ENCODE measurements at places on chromosomes 1 and 21. TPM values are rescaled to one million over a fixed set of nuclear protein-coding genes. Genes with fewer than 3 reads are reported as not detected.
A peak's percentile ranks its signal among the peaks of the same experiment; 100 is the strongest.

PDE9A gene
- 13.1 TPM for total RNA-seq

GBP3 gene
- total RNA-seq = 7.1 TPM

CFH gene
- total RNA-seq = 0.17 TPM

CHODL gene
- not detected for total RNA-seq

DNA sequence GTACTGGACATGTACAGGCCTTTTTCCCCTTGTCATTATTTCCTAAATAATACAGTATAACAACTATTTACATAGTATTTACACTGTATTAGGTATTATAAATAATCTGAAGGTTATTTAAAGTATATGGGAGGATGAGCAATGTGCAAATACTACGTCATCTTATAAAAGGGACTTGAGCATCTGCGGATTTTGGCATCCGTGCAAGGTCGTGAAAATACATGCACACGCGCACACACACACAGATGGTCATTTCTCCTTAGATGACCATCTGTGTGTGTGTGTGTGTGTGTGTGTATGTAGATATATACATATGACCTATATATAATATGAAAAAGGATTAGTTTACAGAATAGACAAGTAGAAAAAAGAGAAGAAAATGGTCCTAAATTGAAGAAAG lies 15.4 kb downstream of the ALG14 start:
- DNase-seq = no peak

GRCh38 chr1:14561014-14561693 lies 37.3 kb upstream of the KAZN start:
- no peak for DNase-seq

DNA sequence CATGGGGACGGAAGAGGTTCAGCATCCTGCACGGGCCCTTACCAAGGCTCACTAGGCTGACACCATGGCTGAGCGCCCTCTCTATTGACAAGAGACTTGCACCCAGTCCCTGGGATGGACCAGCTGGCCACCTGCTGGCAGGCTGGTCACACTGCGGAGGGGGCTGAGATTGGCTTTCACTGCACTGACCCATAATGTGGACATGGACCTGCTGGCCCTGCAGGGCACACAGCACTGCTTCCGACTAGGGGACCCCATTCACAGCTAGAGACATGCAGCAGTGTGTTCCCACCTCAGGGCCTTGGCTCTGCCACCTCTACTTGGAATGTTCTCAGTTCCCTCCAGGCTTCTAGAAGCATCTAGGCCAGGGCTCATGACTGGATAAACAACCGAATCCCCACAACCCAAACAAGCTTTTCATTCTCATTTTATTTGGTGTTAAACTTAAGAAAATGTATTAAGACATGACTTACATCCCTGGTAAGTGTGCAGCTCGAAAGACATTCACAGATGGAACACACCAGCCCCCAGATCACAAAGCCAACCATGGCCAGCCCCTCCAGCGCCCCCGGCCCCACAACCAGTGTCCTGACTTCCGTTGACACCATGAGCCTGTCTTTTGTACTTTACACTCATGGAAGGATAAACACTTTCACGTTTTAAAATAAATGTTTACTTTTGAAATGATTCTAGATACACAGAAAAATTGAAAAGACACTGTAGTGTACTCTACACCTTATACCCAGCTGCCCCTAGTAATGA lies 9.3 kb upstream of the SRARP start:
- DNase-seq = peak; percentile 84

- DNase-seq = no peak
Measured at GRCh38 chr1:234226113-234226818, 147.0 kb upstream of the COA6 start.

All from activated CD4-positive, alpha-beta T cell treated with anti-CD3 and anti-CD28 coated beads, Interleukin-2, amount 10 ng/mL, durations not matched to agents 24 days and 14 days (primary cell).